Stimulated activated naive CD8-positive, alpha-beta T cell treated with anti-CD3 and anti-CD28 coated beads, Interleukin-15, Interleukin-2, amounts not matched to agents 100 U/mL and 50 U/mL, for 24 hours (primary cell): ENCODE measurements at places on chromosomes 16 and 17.

GRCh38 chr16:73432850-73433730 is 385.2 kb upstream of the ZFHX3 start:
- no peak for DNase-seq

GRCh38 chr17:2011411-2012371 is 13.4 kb downstream of the RTN4RL1 start:
- no peak for DNase-seq

DNA sequence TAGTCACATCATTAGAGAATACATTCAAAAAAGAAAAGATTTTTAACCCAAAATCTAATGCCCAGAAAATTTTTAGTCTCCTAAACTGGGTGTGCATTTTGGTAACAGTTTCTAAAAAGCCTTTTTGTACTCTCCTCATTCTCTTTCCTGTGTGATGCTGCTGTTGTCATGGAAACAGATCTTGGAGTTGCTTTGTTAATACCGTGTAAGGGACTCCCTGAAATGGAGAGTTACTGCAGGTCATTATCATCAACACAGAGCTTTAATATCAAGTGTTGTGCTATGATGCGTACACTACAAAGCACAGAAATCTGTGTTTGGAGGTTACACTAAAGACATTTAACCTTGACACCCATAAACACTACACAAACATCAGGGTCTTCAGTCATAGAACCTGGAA is 216.3 kb downstream of the PRKCA start:
- no peak for DNase-seq

- DNase-seq, result peak; percentile 46
Measured at GRCh38 chr16:89308391-89309333, 91.2 kb downstream of the ZNF778 start.

GRCh38 chr17:35731239-35731916 is at the start of gene RASL10B:
Gene RASL10B, plus strand, starts transcription at chr17:35731639. Its CDS starts 3,546 bp downstream, at chr17:35735185.
- DNase-seq, result peak; percentile 69

DNA sequence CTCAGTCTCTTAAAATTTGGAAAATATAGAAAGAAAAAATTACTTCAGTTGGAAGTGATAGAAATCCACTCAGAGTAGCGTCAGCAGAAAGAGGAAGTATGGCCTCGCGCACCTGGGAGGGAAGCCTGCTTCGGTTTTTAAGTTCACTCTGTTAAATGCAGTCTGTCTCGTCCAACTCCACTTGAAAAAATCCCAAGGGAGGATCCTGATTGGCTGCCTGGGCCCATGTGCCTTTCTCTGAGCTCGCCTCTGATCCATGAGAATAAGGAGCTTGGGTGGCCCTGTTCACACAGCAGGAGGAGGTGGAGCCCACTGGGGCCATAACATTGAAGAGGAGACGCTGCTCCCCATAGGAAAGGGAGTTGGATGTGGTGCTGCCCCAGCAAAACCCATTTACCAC is 40.7 kb downstream of the DNAJA2 start:
- DNase-seq, result no peak

DNA sequence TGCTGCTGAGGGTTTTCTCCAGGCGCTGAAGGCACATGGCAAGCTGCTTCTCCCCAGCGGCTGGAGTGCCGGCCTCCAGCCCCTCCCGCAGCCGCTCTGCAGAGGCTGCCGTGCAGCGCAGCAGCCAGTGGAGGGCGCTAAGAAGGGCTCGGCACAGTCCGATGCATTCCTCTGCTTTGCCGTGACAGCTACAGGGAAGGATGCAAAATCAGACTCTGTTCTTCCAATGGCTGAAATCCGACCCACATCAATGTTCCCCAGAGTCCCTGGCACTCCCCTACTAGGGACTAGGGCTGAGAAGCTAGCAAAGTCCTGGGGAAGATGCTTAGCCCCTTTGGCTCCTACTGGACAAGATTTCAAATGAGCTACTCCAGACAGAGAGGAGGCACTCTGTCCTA is 19.0 kb downstream of the MED24 start:
- no peak for DNase-seq

- peak; percentile 26 for DNase-seq
Measured at GRCh38 chr17:17151962-17152361, 54.2 kb downstream of the PLD6 start.

DNA sequence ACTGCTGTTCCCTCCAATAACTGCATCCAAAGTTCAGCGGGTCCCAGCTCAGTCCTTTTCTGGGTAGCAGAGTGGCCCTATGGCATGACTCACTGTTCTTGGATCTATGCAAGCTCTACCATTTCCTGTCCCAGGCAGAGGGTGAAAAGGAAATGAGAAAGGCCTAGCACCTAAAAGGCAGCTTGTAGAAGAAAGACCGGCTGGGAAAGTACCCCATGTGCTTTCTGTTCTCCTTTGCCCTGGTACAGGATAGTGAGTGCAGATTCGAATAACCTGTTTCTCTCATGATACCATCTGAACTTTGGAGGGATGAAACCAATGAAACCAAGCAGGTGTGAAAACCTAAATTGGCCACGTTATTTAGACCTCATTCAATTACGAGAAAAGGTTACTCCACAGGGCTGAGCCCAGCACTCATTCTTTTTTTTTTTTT is 12.7 kb upstream of the HASPIN start:
- peak; percentile 69 for DNase-seq

DNA sequence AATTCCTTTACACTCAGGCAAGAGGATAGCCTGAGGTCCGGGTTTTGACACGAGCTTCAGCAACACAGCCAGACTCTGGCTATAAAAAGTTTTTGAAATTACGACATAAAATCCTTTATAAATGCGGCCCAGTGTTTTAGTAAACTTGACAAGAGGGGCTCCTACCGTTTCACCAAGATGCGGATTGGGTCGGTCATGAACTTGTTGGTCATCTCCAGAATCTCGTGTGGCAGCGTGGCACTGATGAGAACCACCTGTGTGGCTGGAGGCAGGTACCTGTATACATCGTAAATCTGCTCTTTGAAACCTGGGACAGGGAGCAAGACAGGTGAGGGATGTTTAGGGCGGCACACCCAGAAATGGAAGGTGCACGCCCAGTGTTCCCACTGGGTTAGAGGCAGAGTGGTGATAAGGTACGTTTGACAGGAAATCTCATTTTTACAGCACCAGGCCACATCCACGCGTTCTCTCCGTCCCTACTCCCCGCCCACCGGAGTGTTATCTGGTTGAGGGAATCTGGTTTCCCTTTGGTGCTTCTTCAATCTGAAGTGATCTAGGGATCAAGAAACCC is 8.0 kb downstream of the EIF4A3 start:
- no peak for DNase-seq

- DNase-seq, result peak; percentile 12
Measured at GRCh38 chr16:84478172-84478947, 26.1 kb downstream of the MEAK7 start.

DNA sequence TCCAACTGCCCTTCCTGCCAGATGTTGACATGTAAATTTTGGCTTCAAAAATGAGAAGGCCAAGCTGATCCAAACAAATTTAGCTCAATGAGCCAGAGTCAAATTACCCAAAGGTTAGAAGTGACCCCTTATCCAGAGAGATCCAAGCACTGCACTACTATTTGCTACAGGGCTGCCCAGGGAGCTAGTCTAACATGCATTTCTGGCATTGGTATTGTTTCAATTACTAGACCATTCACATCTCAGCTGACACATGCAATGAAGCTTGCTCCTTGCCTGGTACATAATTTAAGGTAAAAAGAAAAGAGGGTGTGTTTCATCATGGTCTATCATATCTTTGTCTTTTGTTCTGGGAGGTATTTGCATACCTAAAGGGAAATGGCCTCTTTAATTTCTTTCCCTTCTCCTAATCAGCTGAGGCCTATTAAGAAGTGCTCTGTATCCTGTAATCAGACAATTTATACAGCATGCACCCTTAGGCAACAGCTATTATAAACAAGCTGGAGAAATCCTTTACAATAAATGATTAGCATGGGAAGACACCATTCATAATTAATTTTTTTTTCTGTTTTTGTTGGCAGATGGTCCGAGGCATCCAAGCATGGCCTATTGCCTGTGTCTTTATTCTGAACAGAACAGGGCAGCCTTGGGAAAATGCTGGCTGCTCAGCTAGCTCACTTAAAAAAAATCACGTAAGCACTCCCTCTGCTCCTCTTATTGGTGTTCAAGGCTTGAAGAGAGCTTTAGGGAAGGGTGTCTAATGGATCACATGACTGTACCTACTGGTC is 161.5 kb upstream of the SALL1 start:
- DNase-seq, result no peak

- no peak for DNase-seq
Measured at GRCh38 chr16:89268585-89268984, 51.1 kb downstream of the ZNF778 start.

DNA sequence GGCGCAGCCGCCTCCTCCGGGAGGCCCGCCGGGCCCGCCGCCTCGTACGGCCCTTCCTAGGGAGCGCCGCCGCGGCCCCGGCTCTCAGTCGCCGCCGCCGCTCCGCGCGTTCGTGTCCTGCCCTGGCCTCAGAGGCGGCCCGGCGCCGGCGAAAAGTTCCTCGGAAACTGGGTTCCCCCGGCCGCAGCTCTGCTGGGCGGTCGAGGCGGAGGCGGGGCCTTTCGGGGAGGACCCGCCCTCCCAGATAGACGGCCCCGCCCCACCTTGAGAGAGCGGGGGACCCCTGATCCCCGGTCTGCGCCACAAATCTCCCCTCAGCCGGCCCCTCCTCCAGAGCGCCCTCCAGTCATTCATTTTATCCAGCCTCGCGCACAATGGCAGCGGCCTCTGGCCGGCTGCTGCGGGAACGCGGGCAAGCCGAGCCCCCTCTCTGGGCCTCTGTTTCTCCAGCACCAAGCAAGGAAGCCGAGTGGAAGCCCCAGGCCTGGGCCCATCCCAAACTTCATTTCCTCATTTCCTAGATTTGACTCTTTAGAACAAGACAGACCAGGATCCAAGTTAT is at the start of gene SREBF1:
TSS of gene SREBF1 (minus strand) at position 169 of the 562 bp plus-strand sequence. CDS start 169 bp downstream, outside the sequence.
- peak; percentile 85 for DNase-seq

DNA sequence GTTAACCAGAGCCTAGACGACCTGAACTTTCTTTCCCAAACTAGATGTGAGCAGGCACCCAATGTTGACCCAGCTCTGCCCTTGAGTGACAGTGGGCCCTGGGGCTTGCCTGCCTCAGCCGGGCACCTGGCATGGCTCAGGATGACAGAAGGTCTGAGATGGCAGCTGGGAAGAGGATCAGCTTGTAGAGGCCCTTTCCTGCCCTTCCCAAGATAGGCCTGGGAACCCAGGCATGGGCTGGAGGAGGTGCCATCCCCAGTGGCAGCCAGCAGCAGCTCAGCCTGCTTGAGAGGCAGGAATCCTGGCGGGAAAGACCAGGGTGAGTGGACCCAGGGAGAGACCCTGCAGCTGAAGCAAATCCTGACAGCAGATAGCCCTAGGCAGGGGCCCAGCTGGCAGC is 59.1 kb downstream of the PIPOX start:
- no peak for DNase-seq

DNA sequence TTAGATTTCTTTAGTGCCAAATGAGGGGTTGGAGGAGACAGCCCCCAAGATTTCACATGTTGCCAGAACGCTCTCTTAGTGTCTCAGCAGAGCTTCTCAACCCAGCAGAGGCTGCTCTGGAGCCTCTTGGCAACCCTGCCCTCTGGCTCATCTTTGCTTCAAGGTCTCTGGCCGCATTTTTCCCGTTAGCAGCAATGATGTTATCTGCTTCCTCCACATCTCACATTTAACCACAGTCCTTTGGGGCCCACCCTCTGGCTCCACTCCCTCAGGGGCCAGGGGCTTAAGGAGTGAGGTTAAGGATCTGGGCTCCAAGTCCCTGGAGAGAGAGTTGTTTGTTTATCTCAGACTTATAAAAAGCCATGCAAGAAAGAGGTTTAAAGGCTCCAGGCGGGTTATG is 3.3 kb upstream of the XYLT1 start:
- no peak for DNase-seq

- DNase-seq, result no peak
Measured at GRCh38 chr16:85308611-85309540, 196.6 kb upstream of the CIBAR2 start.

- no peak for DNase-seq
Measured at GRCh38 chr17:10192972-10193371, 5.4 kb downstream of the GAS7 start.

- DNase-seq, result no peak
Measured at GRCh38 chr17:35254107-35254773, 11.4 kb downstream of the SLFN5 start.
